Ovary (tissue), 10 donors: ENCODE measurements at places on chromosomes 3 and 15. TPM values are rescaled to one million over a fixed set of nuclear protein-coding genes. Genes with fewer than 3 reads are reported as not detected.

Gene BTLA
- total RNA-seq = not detected

GRCh38 chr3:123346021-123346420, 102.9 kb downstream of the ADCY5 start:
- DNase-seq = peak; percentile 26

- DNase-seq = no peak
Measured at GRCh38 chr3:176977331-176977730, 220.0 kb downstream of the TBL1XR1 start.

Gene CCR3
- total RNA-seq = not detected

Gene CASR
- total RNA-seq = 0.13 TPM

DNA sequence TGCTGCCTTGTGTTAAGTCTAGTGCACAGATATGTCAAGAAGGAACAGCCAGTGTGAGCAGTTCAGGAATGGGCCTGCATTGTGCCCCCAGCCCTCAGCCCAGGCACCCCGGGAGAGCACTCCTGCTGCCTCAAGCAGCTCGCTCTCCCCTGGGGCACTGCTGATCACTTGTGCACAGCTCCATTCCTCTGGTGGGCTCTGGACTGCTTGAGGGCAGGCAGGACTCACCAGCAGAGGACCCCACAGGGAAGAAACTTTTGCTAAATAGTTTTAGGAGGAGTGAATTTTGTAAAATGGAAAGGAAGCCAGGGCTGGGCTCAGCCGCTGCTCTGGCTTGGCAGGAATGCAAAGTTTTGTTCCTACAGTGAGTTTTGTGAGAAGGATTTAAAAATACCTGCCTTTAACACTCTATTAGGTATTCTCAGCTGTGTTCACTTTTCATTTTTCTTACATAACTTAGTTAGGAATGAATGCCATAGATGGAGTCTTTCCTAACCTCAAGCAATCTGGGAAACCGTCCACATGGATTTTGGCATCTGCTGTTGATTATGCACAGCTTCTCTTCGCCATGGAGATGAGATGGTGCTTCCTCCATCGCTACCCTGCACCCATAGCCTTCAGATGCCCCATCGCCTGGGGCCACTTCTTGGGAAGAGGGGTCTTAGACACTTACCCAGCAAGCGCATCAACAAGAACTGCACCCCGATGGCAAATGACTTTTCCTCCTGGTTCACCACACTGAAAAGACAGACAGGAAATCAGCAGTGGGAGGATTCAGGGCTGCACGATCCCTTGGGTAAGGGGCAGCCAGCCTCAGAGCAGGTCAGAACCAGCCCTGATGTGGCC, 42.3 kb upstream of the RAB6B start:
- no peak for DNase-seq

DNA sequence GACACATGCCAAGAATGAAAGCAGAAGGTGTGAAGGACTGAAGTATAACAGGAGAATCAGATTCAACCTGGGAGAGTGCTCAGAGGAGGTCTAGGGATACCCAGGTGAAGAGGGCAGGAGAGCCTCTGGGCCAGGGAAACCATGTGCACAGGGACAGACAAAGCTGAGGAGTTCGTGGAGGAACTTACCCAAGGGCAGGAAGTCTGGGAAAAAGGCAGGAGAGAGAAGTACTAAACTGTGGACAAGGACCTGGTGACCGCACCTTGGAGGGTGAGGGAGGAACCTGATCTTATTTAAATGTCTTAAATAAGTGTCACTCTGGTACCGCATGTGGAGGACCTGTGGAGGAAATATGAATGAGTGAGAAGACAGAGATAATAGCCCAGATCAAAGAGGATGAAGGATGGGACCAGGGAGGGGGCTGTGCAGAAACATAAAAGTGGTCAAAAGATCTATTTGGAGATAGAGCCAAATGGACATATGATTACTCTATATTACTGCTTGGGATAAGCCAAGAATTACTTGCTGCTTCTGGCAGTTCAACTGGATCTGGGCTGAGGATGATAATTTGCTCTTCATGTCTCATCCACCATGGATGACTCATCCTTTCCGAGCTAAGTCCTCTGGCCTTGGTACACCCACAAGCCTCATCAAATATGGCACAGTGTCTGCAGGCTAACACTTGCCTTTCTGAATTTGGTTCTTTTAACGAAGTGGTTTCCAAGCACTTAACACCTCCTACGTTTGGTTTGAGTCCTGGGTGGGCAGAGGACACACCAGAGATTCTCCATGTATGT, 116.9 kb upstream of the NMNAT3 start:
- DNase-seq = no peak

DNA sequence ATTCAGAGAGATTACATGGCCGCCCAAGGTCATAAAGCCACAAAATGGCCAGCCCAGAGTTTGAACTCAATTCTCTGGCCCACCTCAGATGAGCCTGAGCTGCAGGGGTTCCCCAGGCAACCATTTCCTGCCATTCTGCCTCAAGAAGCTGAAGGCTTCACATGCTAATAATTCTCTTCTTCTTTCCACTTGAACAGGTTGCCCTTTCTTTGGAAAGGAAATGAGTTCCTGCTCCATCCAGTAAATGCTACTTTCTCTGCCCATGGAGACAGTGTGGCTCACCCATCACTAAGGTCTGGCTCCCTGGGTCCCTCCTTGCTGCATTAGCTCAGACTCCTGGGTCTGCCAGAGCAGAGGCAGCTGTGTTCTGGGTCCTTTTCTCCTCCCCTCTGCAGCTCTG, 48.2 kb downstream of the TRIM42 start:
- no peak for DNase-seq

GRCh38 chr3:37179144-37179967, 5.0 kb upstream of the LRRFIP2 start:
- no peak for DNase-seq

- no peak for DNase-seq
Measured at GRCh38 chr3:123834631-123835030, 49.5 kb downstream of the MYLK start.

GRCh38 chr3:57063032-57063431, 2.6 kb downstream of the SPATA12 start:
- DNase-seq = no peak

- DNase-seq = no peak
Measured at GRCh38 chr15:83983634-83984458, 251.7 kb upstream of the GOLGA6L4 start.

DNA sequence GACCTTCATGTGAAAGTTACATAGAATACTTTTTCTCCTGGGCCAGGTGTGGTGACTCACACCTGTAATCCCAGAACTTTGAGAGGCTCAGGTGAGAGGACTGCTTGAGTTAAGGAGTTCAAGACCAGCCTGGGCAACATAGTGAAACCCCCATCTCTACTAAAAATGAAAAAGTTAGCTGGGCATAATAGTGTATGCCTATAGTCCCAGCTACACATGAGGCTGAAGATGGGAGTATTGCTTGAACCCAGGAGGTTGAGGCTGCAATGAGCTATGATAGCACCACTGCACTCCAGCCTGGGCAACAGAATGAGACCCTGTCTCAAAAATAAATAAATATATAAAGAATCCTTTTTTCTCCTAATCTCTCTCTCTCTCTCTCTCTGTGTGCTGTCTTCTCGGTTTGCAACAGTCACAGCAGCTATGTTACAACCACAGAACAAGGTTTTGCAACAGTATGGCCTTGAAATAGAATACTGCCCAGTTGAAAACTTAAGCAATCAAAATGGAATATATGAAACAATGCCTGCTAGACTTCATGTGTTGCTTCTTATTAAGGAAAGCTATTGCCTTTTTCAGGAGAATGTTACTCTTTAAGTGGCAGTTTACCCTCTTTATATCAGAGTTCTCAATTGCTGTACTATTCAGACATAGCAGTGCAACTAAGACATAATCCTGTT, 12.3 kb upstream of the DENND4A start:
- DNase-seq = no peak

GRCh38 chr3:52149021-52149420, 5.2 kb downstream of the POC1A start:
- no peak for DNase-seq

- no peak for DNase-seq
Measured at GRCh38 chr3:71763426-71763825, 9.8 kb downstream of the GPR27 start.

GRCh38 chr3:81554388-81554787, 207.1 kb downstream of the GBE1 start:
- DNase-seq = no peak

- DNase-seq = no peak
Measured at GRCh38 chr3:161549261-161549660, 52.7 kb downstream of the OTOL1 start.

Gene SLC6A11
- total RNA-seq = under 0.01 TPM

DNA sequence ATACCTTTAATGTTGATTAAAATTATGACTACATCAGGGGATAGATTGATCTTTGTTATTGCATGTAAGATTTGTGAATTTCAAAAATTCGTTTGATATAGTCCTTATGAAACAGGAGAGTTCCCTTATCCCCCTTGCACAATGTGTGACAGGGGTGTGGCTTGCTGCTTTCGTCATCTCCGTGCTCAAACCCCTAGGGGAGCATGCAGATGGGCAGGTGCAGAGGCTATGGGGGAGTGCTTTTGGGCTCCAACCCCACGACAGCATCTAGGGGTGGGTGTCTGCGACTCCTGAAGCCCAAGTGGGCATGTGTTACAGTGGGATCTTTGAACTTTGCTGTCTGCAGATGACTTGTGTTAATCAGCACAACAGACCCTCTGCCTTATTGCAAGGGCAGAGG, 360.1 kb upstream of the GOLIM4 start:
- DNase-seq = no peak

- DNase-seq = no peak
Measured at GRCh38 chr3:169266351-169266750, 397.2 kb downstream of the MECOM start.

Gene RARRES1
- total RNA-seq = 283 TPM

Gene SLC2A2
- total RNA-seq = not detected

GRCh38 chr3:150035910-150036612, 65.4 kb upstream of the PFN2 start:
- no peak for DNase-seq

DNA sequence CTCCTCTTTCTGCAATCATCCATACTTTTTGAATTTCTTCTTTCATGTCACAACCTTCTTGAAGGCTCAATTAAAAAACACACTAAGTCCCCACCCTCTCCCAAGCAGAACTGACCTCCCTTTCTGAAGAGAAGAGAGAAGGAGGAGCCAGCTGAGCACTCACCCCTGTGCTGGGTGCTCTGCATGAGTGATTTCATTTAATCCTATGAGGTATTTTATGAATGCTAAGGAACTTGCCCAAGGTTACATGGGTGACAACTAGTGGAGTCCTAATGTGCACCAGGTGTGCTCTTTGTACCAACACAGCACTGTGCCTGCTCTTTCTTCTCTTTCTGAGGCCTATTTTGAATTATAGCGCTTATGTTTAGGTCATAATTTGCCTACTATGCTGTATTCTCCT, 135.6 kb downstream of the DUT start:
- no peak for DNase-seq

Gene SLC28A2
- total RNA-seq = not detected

GRCh38 chr15:79053894-79054293, 36.7 kb downstream of the RASGRF1 start:
- DNase-seq = no peak

DNA sequence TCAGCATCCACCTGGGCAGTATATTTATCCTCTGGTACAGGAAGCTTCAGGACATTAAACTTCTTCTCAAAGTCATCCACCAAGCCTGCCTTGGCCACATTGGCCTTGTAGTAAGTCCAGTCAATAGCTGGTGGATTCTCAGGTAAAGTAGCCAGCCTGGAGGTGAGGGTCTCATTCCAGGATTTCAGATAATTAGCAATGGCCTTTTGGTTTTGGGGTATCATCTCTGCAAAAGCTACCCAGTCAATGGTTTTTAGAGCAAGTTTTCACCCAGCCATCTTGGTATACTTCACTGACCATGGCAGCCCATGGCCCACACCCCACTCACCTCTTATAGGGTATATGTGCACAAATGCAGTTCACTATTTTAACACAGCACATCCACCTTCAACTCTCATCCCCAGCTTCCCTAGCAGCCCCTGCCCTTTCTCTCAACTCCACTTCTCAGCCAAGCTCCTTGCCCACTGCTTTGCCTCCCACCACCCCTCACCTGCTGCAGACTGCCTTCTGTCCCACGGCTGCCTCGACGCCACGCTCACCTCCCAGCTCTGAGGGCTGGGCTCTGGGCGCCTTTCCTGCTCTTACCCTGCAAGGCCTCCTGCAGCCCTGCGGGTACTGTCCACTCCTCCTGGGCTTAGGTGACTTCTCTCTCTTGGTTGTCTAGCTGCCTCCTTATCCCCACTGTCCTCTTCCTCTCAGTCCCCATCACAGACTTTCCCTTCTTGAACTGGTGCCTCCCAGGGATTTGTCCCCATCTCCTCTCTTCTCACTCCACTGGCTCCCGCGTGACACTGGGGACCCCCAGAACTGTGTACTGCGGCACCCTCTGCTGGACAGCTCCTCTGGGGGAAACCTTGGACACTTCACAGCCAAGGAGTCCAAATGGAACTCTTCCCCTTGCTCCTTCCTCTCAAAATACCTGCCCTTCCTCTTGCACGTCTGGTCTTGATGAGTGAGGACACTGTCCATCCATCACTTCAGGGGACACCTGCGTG, 1.7 kb upstream of the TGM5 start:
- DNase-seq = no peak

- DNase-seq = no peak
Measured at GRCh38 chr15:31084176-31084575, 17.3 kb downstream of the TRPM1 start.

DNA sequence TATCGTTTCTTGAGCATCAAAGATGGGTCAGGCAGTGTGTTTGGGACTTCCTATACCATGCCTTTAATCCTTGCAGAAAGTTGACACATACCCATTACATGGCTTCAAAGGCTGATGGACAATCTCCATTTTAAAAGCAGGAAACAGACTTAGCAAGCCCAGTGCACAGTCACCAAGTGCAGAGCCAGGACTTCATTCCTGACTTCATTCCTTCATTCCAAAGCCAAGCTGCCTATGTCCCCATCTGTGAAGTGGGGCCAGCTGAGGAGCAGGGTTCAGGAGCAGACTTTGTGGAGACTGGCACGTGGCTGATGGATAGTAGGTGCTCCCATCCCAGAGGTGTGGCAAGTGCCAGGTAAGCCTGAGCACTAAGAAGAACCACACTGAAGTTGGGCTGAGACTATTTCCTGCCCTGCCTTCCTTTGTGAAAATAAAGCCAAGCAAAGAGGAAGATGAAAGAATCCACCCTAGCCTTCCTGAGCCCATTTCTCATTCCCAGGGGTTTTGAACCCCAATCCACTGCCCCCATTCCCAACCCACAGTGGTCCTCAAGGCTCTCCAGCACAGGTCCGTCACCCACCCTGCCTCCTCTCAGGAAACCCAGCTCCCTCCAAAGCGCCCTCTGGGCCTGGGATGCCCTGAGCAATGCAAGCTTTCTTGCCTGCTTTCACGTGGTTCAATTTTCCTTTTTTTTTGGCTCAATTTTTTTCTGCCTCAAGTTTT, 1.8 kb downstream of the CX3CR1 start:
- DNase-seq = no peak

Gene ADCY5
- 10.1 TPM for total RNA-seq

Gene TMCO5A
- total RNA-seq = not detected

Gene STRC
- total RNA-seq = 0.30 TPM

Gene LOXL1
- total RNA-seq = 10.1 TPM

DNA sequence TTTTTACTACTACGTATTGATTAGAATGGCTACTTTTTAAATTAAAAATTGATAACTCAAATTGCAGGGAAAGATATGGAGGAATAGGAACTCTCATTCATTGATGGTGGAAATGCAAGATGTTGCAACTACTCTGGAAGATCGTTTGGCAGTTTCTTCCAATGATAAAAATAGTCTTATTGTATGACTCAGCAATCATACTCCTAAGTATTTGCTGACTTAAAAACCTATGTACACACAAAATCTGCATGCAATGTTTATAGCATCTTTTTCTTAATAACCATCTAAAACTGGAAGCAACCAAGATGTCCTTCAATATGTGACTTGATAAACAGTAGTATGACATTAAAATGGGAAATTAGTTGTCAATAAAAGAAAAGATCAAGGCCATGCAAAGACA, 87.4 kb upstream of the LRRC3B start:
- no peak for DNase-seq

Gene LYSMD4
- total RNA-seq = 6.2 TPM
